Fibroblast of upper back skin (primary cell): ENCODE measurements at places on chromosomes 11 and 22.

DNA sequence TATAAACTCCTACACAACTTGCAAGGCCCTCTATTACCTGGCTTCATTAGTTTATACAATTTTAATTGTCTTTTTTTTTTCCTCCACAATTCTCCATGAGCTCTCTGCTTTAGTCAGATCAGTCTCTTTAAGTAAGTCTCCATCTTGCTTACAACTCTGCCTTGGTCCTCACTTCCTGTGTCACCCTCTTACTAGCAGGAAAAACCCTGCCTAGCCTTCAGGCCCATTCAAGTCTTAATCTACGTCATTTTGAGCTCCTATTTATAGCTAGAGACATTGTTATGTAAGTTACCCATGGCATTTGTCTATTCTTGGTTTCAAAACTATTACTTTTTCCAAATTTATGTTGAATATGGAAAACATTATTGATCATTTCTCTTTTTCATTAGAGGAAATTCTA lies 177.4 kb downstream of the SBF2 start:
- DNase-seq: no peak

DNA sequence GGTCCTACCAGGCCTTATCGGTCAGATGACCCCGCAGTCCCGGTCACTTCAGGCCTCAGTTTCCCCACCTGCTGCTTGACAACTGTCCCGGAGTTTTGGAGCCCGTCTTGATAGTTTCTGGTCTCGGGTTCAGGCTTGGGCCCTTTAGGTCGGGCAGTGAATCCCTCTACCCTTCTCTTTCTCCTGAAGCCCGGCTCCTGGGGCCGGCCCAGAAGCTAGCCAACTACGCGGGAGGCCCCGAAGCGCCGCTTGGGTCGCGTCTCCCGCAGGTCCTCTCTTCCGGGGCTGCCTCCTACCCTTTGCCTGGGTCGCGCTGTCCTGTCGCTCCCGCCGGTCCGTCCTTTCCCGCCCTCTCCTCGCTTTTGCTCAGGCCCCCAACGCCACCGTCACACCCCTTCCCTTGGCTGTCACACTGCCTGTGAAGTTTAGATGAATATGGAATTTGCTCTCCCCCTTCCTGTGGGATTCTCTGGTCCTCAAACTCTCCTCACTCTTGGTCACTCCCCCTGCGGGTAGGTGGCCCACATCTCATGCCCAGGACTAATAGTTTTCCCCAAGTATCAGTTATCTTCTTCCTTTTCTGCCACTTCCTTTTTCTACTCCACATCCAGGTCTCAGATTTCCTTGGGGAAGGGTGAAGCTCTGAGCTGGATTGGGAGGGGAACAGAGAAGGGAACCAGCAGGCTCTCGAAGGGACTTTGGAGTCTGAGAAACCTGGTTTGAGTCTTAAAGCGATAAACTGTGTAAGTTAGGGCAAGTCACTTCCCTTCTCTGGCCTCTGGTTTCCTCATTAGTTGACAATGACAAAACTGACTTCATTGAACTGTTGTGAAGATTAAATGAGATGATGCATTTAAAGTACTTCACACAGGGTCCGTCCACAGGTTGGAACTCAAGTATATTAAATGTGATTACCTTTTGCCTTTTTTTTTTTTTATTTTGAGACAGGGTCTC lies 790 bp downstream of the RAB1B start:
- peak; percentile 55 for DNase-seq

GRCh38 chr22:23639661-23640060 lies 7.5 kb upstream of the DRICH1 start:
- no peak for DNase-seq

GRCh38 chr11:115126515-115127208 lies 377.6 kb downstream of the CADM1 start:
- no peak for DNase-seq
